ENCODE measurements at places on chromosomes 5 and 9. TPM values are rescaled to one million over a fixed set of nuclear protein-coding genes. Genes with fewer than 3 reads are reported as not detected.

The CYSRT1 gene
- 43.6 TPM for total RNA-seq

The PCDHA13 gene
- total RNA-seq, result 0.38 TPM

GRCh38 chr5:31630931-31631330 is 8.0 kb upstream of the PDZD2 start:
- no peak overlapping the region for H3K4me3 ChIP-seq
- peaks cover 6% of the 10 kb centered on the region for H3K4me1 ChIP-seq
- H3K36me3 ChIP-seq, result no peaks in the 10 kb centered on the region
- DNase-seq, result no peak

- H3K36me3 ChIP-seq, result peaks cover under 1% of the 10 kb centered on the region
- H3K4me3 ChIP-seq, result no peak overlapping the region
- peak overlapping the region; percentile 47 for H3K27ac ChIP-seq
- H3K4me1 ChIP-seq, result peaks cover 42% of the 10 kb centered on the region
- no peaks in the 10 kb centered on the region for H3K27me3 ChIP-seq
- peak; percentile 60 for DNase-seq
Measured at GRCh38 chr9:752201-752600, 89.3 kb upstream of the DMRT1 start.

DNA sequence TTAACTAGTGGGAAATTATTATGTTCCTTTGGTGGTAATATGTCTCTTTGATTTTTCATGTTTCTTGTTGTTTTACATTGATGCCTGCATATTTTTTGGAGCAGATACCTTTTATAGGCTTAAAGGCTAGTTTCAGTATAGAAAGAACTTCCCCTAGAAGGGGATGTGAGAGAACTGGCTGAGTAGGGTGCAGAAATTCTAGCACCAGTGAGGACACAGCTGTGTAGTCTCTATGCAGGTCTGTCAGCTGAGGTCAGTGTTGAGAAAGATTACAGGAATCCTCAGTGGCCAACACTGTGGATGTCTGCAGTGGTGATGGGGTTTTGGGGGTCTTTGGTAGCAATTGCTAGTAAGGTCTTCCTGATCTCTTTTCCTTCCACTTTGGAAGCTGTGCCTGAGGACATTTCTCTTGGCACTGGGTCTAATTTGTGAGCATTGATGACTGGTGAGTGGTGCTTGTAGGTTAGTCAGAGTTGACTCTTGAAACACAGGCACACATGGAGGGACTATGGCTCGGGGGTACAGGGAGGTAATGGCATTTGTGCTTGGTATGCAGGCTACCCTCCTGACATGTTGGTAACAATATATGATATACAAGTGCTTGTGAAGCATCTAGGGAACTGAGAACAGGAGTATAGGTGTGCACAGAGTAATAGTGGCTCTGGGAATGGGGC is 221.4 kb downstream of the SPATA31D1 start:
- no peaks in the 10 kb centered on the region for H3K36me3 ChIP-seq
- no peak overlapping the region for H3K27ac ChIP-seq
- H3K4me3 ChIP-seq, result no peak overlapping the region
- no peak for DNase-seq

DNA sequence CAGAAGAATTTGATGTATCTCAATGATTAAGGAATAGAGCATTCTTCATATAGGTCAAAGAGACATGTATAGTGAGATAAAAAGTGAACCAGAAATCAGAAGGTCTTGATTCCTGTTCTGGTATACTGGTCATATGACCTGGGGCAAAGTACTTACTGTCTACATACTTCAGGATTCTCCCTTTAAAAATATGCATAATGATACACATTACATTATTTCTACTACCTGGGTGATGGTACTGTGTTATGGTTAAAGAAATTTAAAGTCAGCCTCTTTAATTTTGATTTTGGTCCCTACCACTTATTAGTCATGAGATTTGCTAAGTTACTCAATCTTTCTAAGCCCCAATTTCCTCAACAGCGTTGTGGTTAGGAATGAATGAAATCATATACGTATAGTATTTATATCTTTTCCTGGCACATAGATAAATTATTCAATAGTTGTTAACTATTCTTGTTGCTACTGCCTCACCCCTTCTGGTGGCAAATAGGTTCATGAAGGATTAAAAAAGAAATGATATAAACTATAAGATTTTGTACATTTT is 984.1 kb downstream of the TLE4 start:
- no peak overlapping the region for H3K4me3 ChIP-seq
- no peaks in the 10 kb centered on the region for H3K36me3 ChIP-seq
- H3K27ac ChIP-seq, result no peak overlapping the region
